Activated CD4-positive, alpha-beta T cell treated with anti-CD3 and anti-CD28 coated beads, Interleukin-2, amount 50 U/mL, for 24 hours (primary cell): ENCODE measurements at places on chromosomes 11 and 22.

DNA sequence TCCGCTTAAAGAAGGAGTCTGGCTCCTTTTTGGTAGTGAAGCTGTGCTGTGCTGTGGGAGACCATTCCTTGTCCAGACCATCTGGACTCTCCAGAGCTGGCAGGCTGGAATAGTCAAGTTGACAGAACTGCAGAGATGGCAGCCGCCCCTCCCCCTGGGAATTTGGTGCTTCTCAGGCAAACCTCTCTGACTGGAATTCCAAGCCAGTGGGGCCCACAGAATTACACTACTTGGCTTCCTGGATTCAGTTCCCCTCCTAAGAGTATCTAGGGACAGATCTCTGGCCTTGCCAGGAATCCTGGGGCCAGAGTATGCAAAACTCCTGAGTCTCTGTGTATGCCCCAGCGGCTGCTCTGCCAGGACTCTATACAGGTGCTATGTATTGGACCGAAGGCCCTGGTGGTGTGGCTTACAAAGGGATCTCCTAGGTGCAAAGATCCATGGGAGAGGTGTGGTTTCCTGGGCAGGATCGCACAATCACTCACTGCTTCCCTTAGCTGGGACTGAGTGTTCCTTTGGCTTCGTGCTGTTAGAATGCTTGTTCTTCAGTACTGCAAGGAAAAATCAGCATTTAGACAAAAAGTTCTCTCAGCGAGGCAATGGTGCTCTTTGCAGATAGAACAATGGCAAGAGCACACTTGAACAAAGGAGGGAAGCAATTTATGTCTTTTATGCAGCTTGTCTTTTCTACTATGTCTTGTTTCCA lies 86.8 kb downstream of the PRMT3 start:
- no peak for DNase-seq

DNA sequence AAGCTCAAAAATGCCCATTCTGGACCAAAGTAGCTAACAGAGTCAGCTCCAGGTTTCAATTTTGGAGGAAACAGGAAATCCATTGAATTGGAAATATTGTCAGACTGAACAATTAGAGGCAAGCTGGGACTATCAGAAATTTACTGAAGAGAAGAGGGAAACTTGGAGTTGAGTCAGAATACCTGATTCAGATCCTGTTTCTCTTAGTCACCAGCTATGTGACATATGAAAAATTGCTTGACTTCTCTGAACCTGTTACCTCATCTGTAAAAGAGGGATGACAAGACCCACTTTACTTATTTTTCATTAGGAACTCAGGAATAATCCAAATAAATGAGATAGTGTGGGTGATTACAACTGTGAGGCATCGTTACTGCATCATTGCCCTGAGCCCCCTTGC lies 148.9 kb upstream of the CADM1 start:
- no peak for DNase-seq

DNA sequence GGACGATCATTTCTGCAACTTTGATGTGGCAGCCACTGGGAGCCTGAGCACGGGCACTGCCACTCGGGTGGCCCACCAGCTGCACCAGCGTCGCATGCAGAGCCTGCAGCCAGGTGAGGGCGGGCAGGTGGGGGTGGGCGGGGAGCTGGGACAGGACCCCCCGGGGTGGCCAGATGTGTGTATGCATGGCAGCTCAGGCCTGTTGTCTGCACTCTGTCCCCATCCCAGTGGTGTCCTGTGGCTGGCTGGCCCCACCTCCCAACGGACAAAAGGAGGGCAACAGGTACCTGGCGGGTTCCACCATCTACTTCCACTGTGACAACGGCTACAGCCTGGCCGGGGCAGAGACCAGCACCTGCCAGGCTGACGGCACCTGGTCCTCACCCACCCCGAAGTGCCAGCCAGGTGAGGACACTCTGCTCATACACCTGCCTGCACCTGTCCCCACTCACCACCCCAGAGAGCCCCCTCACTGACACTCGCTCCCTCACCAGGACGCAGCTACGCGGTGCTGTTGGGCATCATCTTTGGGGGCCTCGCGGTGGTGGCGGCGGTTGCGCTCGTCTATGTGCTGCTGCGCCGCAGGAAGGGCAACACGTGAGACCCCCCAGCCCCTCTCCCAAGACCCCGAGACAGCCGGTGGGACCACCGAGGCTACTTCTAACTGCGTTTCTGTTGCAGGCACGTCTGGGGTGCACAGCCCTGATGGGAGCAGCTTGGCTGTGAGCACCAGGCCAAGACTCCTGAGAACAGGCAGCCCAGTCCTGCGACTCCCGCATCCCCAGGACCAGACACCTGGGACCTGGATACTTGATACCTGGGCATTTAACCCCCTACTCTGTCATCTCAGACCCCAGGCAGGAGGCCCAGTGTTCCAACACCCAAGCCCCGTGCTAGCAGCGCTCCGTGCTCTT lies 6.7 kb downstream of the SUSD2 start:
- DNase-seq: no peak

DNA sequence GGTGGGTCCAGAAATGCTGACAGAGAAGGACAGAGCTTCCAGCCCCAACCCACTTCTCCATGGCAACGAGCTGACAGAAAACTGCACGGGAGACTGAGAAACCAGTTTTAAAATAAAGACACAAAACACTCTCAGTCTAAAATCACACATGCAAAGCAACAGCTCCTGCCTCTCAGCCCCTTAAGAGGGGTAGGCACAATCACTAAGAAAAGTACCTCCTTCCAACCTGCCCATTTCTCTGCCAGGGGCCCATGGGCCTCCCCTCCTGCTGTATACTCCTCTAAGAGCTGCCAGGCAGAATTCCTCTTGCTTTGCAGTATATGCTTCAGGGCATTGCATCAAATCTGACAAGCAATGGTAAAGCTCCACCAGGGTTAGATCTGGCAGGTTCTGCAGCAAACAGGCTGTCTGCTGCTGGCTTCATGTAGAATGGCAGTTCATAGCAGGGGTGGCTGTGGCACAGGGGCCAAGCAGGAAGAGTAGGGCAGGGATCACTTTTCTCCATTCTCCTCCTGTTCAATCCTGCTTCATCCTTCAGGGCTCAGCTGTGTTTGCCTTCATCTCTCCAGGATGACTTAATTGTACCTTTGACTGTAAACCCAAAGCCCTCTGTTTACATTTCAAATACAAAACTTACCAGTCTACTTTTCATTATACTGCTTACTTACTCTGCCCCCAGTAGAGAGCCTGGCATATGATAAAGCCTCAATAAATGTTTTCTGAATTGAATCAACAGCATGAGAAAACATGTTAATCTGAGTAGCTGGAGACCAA lies 77.7 kb downstream of the KCNC1 start:
- DNase-seq: no peak

DNA sequence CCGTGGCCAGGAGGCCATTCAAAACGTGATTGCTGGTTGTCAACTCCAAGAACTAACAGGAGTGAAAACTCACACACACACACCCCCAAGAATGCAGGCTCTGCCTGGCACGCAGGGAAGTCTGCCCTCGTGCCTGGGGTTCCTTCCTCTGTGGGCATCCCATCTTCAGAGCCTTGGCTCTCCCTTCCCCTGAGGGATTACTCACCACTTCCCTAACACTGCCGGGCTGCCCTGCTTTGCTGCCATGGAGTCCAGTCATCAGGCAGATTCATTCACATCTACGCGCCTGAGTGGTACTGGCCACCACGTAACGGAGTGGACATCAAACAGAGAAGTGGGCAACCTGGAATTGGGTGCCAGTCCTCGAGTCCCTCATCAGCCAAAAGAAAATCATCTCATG lies 120.7 kb upstream of the TMEM45B start:
- DNase-seq: no peak

GRCh38 chr11:114167771-114168448 lies 108.4 kb downstream of the ZBTB16 start:
- no peak for DNase-seq

- no peak for DNase-seq
Observed at GRCh38 chr11:72776117-72776843, 17.6 kb downstream of the STARD10 start.

GRCh38 chr22:38925571-38926041 lies 31.8 kb upstream of the APOBEC3A start:
- no peak for DNase-seq
